Karpas-422 (cell line): ENCODE measurements at places on chromosomes 5 and 9. TPM values are rescaled to one million over a fixed set of nuclear protein-coding genes. Genes with fewer than 3 reads are reported as not detected.

DNA sequence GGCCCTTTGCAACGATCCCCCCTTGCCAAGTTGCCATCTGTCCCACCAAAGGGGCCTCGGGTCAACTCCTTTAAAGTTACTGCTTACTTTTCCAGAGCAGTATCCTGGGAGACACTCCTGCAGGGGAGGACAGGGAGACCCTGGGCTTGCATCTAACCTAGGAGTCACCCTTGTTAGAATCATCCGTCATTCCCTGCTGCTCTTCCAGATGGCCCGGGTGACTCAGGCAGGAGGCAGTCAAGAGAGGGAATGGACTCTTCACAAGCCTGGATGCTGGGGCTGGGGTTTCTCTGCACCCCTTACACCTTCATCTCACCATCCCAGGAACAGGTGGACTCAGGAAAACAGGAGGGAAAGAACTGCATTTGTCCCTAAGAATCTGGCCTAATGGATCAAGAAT is 175.6 kb downstream of the GABBR2 start:
- peak; percentile 33 for DNase-seq

- DNase-seq, result no peak
Observed at GRCh38 chr5:169183576-169183975, 117.4 kb downstream of the SLIT3 start.

DNA sequence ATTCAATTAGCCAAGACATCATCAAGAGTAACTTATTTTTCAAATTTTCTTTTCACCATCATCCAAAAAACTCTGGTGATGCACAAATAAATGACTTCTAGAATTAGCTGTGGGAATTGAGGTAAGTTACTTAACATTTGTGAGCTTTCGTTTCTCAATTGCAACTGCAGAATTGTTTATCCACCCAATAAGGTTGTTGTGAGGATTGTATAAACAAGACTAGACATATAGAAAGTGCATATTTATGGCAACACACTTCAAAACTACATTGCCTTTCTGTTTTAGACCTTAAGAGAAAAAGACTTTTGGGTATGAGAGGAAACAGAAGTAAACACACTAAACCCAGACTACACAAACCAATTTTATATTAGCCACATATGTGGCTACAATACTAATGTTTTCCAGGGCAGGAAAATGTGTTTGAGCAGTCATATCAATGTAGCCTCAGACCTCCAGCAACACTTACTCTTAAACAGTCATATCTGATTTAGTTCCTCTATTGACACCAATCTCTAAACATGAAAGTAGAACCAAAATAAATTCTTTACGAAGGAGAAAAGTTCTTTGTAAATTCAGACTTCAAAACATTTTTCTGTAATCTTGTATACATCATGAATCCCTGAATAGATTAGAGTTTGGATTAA is 488.0 kb upstream of the CYLC2 start:
- DNase-seq, result no peak

- no peak for DNase-seq
Observed at GRCh38 chr9:136838314-136839228, 3.7 kb upstream of the AJM1 start.

GRCh38 chr9:135980926-135981630 is 19.9 kb upstream of the UBAC1 start:
- DNase-seq, result no peak

DNA sequence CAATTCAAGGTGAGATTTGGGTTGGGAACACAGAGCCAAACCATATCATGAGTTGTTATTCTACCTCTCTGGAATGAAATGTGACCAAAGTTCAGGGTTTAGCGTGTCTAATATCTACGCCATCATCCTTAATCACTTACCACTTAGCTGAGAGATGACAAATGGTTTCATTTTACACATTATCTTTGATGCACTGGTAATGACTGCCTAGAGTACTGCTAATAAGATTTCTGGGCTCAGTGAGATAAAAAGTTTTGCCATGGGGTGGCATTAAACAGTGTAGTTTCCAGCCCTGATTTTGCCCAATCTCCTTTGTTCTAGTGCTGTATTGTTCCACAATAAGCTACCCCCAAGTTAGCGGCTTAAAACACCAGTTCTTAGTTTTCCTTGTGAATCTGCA is 367.2 kb downstream of the MLLT3 start:
- DNase-seq, result no peak

The PCDHGB2 gene
- total RNA-seq, result 9.8 and 11.5 TPM in 2 replicates

The FOXD4 gene
- 0.93 and 2.4 TPM in 2 replicates for total RNA-seq

DNA sequence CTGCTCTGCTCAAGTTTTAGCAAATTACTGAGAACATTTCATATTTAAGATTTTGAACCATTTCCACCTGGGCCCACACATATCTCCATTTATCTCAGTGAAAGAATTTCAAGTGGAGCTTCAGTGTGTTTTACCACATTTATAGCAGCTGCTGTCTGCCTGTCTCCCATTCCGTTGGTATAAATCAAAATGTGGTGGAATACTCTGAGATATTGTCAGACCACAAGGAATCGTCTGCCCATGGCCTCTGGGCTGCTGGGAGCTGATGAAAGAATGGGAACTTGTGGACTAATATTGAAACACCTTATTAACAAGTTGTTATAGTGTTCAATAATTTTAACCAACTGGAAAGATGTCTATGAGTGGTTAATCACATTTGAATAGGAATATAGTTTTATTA is 33.3 kb downstream of the MAST4 start:
- no peak for DNase-seq

The SLC45A2 gene
- not detected in 2 replicates for total RNA-seq

The IL9 gene
- not detected in 2 replicates for total RNA-seq

DNA sequence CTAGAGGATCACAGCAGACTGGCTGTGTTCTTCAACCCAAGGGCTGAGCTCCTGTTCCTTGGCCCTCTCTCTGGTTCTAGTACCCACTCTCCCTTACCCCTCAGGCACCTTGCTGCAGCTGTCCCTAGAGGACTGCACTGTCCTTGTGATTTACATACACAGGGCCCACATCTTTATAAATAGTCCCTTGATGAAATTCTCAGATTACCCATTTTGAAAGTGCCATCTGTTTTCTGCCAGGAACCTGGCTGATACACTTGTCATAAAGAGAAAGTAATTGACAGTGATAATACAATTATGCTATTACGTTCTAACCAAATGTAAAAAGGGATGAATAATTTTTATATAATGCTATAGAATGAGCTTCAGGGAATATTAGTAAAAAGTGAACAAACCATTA is 16.5 kb upstream of the SPARC start:
- peak; percentile 92 for DNase-seq

- no peak for DNase-seq
Observed at GRCh38 chr5:980966-981365, 27.6 kb upstream of the NKD2 start.

The SLC28A3 gene
- total RNA-seq, result not detected in 2 replicates

The RABGAP1 gene
- total RNA-seq, result 46.0 and 85.1 TPM in 2 replicates

DNA sequence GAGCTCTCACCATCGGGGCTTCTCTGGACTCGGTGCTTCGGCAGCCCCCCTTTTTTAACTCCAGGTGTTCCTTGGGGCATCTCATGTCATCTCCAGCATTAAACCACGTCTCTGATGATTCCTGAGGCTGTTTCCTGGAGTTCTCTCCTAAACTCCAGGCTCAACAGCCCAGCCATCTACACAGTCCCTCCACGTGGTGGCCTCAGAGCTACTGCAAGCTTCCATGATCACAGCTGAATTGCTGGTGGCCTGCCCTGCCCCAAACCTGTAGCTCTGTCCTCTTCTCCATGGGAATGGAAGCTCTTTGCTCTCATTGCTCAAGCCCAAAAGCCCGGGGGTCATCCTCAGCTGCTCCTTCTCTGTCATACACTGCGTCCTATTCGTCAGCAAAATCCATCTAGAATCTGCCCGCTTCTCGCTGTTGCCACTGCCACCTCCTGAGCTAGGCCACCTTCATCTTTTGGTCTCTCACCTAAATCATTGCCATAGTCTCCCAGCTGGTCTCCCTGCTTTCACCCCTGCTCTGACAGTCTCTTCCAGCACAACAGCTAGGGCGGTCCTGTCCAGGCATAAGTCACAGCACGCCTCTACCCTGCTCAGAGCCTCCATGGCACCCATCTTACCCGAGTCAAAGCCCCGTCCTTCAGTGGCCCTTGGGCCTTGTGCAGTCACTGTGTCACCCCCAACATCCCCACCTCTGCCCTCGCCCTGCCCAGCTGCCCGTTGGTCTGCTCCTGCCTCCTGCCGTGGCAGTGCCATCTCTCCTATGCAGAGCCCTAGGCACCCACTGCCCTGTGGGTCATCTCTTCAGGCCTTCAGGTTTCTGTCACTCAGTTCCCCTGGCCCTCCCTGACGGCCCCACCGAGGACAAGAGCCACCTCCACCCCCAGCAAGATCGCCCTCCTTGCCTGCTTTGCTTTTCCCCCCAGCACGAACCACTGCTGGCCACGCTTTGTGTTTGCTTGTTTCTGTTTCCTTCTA is 6.4 kb downstream of the B4GALT7 start:
- DNase-seq, result no peak

GRCh38 chr5:59119480-59119879 is 536.6 kb downstream of the RAB3C start:
- peak; percentile 14 for DNase-seq
